ENCODE measurements at places on chromosomes 2 and 18. TPM values are rescaled to one million over a fixed set of nuclear protein-coding genes. Genes with fewer than 3 reads are reported as not detected.

GRCh38 chr2:160010361-160011145 is 51.9 kb downstream of the PLA2R1 start:
- H3K27ac ChIP-seq = no peak overlapping the region
- no peaks in the 10 kb centered on the region for H3K4me1 ChIP-seq
- H3K27me3 ChIP-seq = no peaks in the 10 kb centered on the region
- H3K36me3 ChIP-seq = no peaks in the 10 kb centered on the region

GRCh38 chr2:46818819-46819218 is 96.8 kb downstream of the MCFD2 start:
- DNase-seq = no peak
- H3K27me3 ChIP-seq = peaks cover 4% of the 10 kb centered on the region
- no peak overlapping the region for H3K4me3 ChIP-seq
- H3K27ac ChIP-seq = no peak overlapping the region
- peaks cover 10% of the 10 kb centered on the region for H3K4me1 ChIP-seq
- H3K36me3 ChIP-seq = no peaks in the 10 kb centered on the region

- H3K27me3 ChIP-seq = peaks cover 1% of the 10 kb centered on the region
- no peak overlapping the region for H3K27ac ChIP-seq
- H3K36me3 ChIP-seq = no peaks in the 10 kb centered on the region
- peaks cover 6% of the 10 kb centered on the region for H3K4me1 ChIP-seq
- DNase-seq = no peak
- no peak overlapping the region for H3K4me3 ChIP-seq
Measured at GRCh38 chr2:41543726-41544125, 504.1 kb upstream of the PKDCC start.

DNA sequence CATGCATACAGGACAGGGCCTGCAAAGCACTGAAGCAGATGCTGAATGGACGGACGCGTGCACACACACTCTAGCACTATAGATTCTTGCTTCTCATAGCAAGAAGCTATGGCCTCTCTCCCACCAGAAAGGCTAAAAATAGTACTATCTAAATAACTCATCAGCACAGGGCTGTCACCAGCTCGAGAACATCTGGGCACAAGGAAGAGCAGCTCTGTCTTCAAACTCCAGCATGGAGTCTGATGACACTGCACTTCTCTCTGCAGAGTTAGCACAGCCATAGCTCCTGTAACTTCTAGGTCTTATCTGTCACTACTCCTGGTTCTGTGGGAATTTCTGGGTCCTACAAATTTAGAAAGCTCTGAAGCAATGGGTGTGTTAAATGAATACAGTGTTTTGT is 123.5 kb downstream of the MYO5B start:
- no peak overlapping the region for H3K27ac ChIP-seq
- H3K36me3 ChIP-seq = no peaks in the 10 kb centered on the region
- H3K4me3 ChIP-seq = no peak overlapping the region
- H3K4me1 ChIP-seq = no peaks in the 10 kb centered on the region
- no peak for DNase-seq

DNA sequence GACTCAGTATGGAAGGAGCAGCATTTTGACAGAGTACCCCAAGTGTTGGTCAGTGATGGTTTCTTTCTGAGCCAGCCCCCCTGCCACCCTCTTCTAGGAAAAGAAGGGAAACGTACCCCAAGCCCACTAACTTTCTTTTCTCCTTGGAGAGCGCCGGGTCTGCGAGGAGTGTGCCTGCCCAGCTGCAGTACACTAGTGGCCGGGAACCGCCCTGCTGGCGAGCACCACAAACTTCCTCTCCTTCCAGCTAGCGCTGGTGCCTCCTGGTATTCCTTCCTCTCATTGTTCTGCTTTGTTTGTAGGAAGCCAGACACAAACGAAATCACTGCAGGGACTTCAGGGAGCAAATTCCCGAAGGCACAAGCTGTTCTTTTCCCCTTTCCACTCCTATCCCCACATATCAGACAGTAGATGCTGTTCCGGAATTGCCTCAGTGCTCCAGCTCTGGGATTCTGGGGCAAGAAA is 1.8 kb downstream of the CCDC85A start:
- DNase-seq = peak; percentile 69
- H3K27ac ChIP-seq = peak overlapping the region; percentile 99
- peaks cover 27% of the 10 kb centered on the region for H3K36me3 ChIP-seq
- H3K4me3 ChIP-seq = peak overlapping the region; percentile 98

DNA sequence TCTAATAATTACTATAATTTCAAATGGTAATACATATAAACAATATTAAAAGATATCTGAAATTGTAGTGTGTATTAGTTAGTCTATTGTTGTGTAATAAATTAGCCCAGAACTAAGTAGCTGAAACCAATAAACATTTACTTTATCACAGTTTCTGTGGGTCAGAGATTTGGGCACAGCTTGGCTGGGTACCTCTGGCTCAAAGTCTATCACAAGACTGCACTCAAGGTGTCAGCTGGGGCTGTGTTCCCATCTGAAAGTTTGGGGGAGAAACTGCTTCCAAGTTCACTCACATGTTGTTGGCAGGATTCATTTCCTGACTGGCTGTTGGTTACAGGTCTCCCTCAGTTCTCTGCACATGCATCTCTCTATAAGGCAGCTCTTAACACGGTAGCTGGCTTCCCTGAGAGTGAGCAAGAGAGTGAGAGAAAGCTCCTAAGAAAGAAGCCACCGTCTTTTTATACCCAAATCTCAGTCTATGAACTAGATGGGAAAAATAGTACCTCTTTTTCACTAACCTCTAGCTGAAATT is 25.6 kb upstream of the WIPF1 start:
- H3K27me3 ChIP-seq = peaks cover 3% of the 10 kb centered on the region
- DNase-seq = no peak
- no peak overlapping the region for H3K4me3 ChIP-seq
- no peak overlapping the region for H3K27ac ChIP-seq

- no peaks in the 10 kb centered on the region for H3K36me3 ChIP-seq
- DNase-seq = no peak
- peaks cover 1% of the 10 kb centered on the region for H3K27me3 ChIP-seq
- H3K4me1 ChIP-seq = no peaks in the 10 kb centered on the region
- no peak overlapping the region for H3K4me3 ChIP-seq
Measured at GRCh38 chr2:21404137-21404536, 280.4 kb downstream of the TDRD15 start.

GRCh38 chr2:240131296-240131695 is 4.8 kb downstream of the COPS9 start:
- peaks cover 14% of the 10 kb centered on the region for H3K4me1 ChIP-seq
- H3K27me3 ChIP-seq = peaks cover 7% of the 10 kb centered on the region
- H3K27ac ChIP-seq = no peak overlapping the region
- no peak for DNase-seq
- no peak overlapping the region for H3K4me3 ChIP-seq

- H3K27me3 ChIP-seq = no peaks in the 10 kb centered on the region
- H3K4me3 ChIP-seq = no peak overlapping the region
- no peak for DNase-seq
- H3K4me1 ChIP-seq = no peaks in the 10 kb centered on the region
Measured at GRCh38 chr2:94890234-94890633, 19.0 kb downstream of the TEKT4 start.

GRCh38 chr2:132668189-132668823 is 1.7 kb downstream of the LYPD1 start:
- peaks cover 8% of the 10 kb centered on the region for H3K4me1 ChIP-seq
- DNase-seq = peak; percentile 55
- H3K27me3 ChIP-seq = peaks cover 16% of the 10 kb centered on the region

- H3K27me3 ChIP-seq = peaks cover 3% of the 10 kb centered on the region
- no peak overlapping the region for H3K4me3 ChIP-seq
- DNase-seq = no peak
Measured at GRCh38 chr18:74132201-74132600, 15.4 kb downstream of the FBXO15 start.

DNA sequence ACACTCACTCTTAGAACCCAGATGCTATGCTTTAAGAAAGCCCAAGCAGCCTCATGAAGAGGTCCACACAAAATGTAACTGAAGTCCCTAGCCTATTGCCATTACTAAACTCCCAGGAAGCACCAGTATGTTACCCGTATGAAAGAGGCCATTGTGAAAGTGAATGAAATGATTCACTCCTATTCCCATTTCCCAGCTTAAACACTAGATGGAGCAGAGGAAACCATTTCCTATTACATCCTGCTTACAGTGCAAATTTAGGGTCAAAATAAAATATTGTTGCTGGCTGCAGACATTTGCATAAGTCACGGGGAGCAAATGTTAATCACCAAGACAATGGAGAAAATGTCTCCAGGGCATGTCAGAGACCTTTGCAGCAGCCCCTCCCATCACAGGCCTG is 989.7 kb upstream of the CRIM1 start:
- H3K27me3 ChIP-seq = no peaks in the 10 kb centered on the region
- H3K4me1 ChIP-seq = no peaks in the 10 kb centered on the region
- no peak overlapping the region for H3K27ac ChIP-seq
- H3K4me3 ChIP-seq = no peak overlapping the region
- H3K36me3 ChIP-seq = no peaks in the 10 kb centered on the region

DNA sequence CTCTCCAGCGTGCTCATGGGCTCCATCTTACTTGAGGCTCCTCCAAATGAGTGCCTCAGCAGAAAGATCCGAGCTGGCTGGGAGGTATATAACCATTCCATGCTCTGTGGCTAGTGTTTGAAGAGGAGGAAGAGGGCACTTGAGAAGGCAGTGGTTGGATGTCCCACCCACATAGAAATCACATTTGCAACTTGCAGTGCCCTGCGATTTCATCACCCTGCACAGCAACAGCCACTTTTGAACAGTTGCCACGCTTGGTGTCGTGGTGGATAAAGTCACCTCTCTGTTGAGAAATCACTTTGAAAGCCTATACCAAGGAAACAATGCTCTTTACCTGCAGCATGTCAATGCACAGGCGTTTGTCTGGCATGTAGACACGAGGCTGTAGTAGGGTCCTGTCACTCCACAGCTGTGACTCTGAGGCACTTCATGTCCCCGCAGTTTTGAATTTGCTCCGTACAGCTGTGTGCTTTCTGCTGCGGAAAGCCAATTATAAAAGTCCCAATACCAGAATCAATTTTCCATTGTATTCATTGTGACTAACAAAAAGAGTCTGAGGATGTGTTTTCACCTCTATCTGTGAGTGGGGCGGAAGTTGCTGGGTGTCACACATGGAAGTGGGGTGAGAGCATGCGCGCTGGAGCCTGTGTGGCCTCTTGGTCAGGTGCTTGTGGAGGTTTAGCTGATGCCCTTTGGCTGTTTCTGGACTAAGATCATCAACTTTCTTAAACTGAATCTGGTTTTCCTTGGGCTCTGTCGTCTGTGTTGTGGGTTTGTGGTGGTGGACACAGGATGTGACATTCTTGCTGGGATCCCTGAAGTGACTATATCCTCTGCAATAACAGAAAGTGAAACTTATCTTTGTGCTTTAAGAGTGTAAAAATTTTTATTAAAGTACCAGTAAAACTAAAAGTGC is 2.8 kb downstream of the CNDP2 start:
- H3K27ac ChIP-seq = peak overlapping the region; percentile 81
- no peak overlapping the region for H3K4me3 ChIP-seq

DNA sequence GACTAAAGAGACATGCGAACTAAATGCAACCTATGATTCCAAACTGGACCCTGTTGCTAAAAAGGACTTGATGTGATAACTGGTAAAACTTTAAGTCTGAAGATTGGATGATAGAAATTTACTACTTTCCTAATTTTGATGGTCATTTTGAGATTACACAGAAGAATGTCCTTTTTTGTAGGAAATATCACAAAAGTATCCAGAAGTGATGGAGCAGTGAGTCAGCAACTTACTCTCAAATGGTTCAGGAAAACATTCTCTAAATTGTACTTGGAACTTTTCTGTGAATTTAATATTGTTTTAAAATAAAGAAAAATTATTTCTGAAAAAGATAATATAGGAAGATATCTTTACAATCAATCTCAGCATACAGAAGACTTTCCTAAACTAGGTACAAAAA is 19.9 kb downstream of the MBOAT2 start:
- H3K36me3 ChIP-seq = no peaks in the 10 kb centered on the region
- no peaks in the 10 kb centered on the region for H3K27me3 ChIP-seq

- peaks cover 45% of the 10 kb centered on the region for H3K36me3 ChIP-seq
- no peak overlapping the region for H3K4me3 ChIP-seq
- no peak for DNase-seq
- peaks cover 12% of the 10 kb centered on the region for H3K4me1 ChIP-seq
Measured at GRCh38 chr2:24818721-24819167, 25.5 kb downstream of the CENPO start.

The PPP1R7 gene
- total RNA-seq = 61.6 TPM
